GOT3 (cell line): ENCODE measurements at places on chromosomes 1 and 21.

DNA sequence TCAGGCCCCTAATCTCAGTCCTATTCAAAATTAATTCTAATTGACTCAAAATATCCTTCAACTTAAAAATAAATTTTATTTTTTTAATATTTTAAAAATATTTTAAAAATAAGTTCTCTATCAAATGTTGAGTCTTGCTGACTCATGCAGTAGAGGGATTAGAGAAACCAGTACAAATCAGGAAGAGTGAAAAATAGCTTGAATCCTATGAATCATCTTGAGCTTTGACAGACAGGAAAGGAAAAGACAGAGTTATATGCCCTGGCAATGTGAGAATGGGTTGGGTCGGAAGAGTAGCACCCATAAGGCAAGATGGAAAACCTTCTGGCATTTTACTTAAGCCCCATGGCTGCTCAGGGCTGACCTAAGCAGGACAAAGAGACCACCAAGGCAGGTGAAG lies 346.6 kb upstream of the RUNX1 start:
- DNase-seq, result no peak

- DNase-seq, result no peak
These were observed 35.1 kb downstream of the RABGAP1L start for GRCh38 chr1:174194461-174194860.

- no peak for DNase-seq
These were observed 80.1 kb downstream of the CAPZB start for GRCh38 chr1:19405195-19405760.

DNA sequence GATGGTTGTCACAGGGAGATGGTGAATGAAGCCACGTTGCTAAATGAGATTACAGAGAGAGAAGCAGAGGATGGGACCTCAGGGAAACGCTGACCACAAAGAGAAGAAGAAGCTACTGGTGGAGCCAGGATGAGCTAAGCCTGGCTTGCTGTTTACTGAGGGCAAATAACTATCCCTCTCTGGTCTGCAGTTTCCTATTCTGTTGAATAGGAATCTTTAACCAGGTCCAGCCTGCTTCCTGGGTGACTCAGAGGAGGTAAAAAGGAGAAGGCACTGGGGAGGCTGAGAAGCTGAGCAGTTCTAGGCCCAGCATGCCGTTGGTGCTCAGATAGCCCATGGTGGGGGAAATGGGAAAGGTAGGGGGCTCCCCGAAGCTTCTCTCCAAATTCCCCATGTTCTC lies 29.6 kb downstream of the DMBX1 start:
- DNase-seq, result no peak

- DNase-seq, result no peak
These were observed 50.0 kb downstream of the FOXO6 start for GRCh38 chr1:41411229-41411628.

- DNase-seq, result no peak
These were observed at the start of gene ZBTB7B for GRCh38 chr1:155002464-155003226. ZBTB7B (plus strand) TSS chr1:155002802; CDS start chr1:155014661, 11,859 bp downstream.

- no peak for DNase-seq
These were observed 22.7 kb upstream of the EDN2 start for GRCh38 chr1:41507110-41507720.

GRCh38 chr1:228090613-228091081 lies 8.1 kb downstream of the ARF1 start:
- DNase-seq, result no peak

- no peak for DNase-seq
These were observed 19.0 kb upstream of the LUZP1 start for GRCh38 chr1:23187637-23188036.

- no peak for DNase-seq
These were observed 739 bp downstream of the SMG5 start for GRCh38 chr1:156281693-156282478.

GRCh38 chr1:113129529-113130185 lies 56.7 kb downstream of the LRIG2 start:
- no peak for DNase-seq

DNA sequence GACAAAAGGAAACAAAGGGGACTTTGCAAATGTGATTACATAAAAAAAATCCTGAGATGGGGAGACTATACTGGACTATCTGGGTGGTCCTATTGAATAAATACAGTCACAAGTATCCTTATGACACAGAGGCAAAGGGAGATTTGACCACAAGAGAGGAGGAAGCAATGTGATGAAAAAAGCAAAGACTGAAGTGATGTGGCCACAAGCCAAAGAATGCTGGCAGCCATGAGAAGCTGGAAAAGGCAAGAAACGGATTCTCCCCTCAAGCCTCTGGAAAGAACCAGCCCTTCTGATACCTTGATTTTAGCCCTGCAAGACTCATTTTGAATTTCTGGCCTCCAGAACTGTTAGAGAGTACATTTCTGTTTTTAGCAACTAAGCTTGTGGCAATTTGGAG lies 36.4 kb downstream of the OLFML2B start:
- DNase-seq, result no peak

- no peak for DNase-seq
These were observed 7.6 kb upstream of the FNBP1L start for GRCh38 chr1:93440272-93440671.

GRCh38 chr21:44329086-44329889 lies 9.9 kb downstream of the CFAP410 start:
- no peak for DNase-seq

DNA sequence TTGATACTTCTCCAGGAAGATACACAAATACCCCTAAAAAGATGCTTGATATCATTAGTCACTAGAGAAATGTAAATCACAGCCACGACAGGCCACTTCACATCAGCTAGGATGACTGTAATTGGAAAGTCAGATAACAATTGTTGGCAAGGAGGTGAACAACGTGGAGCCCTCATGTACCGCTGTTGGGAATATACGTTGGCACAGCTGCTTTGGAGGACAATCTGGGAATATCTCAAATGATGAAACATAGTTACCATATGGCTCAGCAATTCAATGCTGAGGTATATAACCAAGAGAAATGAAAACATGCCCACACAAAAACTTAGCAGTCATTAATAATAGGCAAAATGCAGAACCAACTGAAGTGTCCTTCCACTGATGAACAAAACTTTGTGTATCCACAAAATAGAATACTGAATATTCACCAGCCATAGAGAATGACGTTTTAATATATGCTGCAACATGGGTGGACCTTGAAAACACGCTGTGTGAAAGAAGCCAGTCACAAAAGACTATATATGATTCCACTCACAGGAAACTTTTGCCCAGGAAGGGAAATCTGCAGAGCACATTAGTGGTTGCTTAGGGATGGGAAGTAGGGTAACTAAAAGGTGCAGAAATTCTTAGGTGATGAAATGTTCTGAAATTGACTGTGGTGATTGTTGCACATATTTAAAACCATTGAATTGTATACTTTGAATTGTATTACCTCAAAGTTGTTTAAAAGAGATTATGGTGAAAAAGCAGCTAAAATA lies 95.4 kb downstream of the AHCTF1 start:
- no peak for DNase-seq

- DNase-seq, result no peak
These were observed 21.2 kb downstream of the LRRC71 start for GRCh38 chr1:156941675-156942074.

- DNase-seq, result no peak
These were observed 50.0 kb downstream of the SLC37A1 start for GRCh38 chr21:42563686-42564085.

GRCh38 chr1:162230096-162230495 lies 146.6 kb downstream of the SPATA46 start:
- no peak for DNase-seq

- no peak for DNase-seq
These were observed 15.4 kb upstream of the SPATC1L start for GRCh38 chr21:46199436-46200373.

DNA sequence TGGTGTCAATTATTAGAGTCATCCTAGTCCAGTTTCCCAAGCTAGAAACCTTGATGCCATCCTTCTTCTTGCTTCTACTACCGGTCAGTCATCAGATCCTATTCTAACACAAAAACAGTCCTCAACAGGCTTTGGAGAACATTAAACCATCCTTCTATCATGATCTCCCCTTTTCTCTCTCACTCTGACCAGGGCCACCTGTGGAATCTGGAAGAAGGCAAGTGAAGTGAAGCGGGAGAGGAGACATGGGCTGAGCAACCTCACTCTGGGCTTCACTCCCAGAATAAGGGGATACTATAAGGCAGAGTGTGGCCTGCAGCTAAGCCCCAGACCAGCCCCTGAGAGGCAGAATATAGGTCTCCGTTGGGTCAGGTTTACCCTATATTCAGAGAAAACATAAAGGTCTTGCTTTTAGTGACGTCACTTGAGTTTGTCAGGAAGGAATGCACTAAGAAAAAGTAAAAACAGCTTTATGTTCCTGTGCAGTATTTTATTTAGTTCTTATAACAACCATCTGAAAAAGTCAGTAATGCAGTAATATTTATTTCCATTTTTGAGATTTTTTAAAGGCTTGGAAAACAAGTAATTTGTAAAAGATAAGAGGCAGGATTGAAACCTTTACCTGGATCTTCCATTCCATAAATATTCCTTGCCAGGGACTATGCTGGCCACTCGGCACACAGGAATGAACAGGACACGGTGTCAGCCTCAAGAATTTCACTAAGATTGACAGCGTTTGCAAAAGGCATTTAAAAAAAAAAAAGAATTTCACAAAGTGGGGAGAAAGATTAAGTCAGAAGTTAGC lies 61.3 kb downstream of the NFASC start:
- no peak for DNase-seq

DNA sequence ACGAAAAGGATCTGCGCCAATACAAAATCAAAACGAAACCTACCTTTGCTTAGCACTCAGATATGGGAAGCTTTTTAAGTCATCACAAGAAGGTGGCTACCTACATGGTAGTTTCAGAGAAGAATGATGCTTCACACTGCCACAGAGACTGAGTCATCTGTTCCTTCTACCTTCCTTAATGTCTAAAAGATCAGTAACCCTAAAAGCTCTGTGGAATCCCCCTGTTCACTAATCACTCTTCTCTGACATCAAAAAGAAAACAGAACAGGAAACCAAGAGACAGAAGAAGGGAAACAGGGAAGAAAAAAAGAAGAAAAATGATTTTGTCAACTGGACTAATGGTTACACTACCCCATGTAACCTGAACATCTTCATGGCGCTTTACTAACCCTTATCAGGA lies 177.2 kb downstream of the SMYD3 start:
- DNase-seq, result no peak

- no peak for DNase-seq
These were observed 37.3 kb upstream of the ARHGEF16 start for GRCh38 chr1:3417082-3417739.

- DNase-seq, result no peak
These were observed 1.5 kb downstream of the LSS start for GRCh38 chr21:46226920-46227599.

DNA sequence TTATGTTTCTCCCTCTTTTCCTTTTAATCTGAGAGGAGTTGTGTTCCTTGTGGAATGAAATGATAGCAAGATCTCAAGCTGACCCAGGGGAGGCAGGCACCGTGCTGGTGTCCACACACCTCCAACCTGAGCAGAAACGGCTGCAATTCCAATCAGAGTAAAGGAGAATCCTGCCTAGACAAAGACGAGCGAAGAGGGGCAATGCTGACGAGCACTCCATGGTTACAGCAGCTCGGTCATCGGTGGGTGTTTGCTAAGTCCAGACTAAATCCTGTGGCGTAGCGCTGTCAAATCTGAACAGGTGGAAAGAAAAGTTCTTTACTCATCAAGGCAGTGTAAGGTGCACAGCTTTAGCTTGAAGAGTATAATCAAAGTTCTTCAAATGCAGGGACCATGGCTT lies 74.8 kb downstream of the PLD5 start:
- no peak for DNase-seq

DNA sequence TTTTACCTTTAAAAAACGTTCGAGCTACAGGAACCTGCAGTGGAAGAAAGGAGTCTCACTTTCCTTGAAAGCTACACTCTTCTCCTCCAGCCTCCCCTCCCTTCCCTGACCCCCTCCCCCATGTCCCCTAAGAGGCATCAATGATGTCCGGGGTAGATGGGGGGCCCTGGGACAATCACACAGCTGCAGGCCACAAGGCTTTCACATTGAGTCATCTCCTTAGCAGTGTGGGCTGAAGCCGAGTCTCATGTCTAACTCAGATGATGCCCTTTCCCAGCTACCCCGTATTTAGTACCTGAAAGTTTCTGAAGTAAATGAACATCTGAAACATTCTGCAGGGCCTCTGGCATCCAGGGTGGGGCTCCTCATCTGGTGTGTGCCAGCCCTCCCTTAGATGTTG lies 6.3 kb upstream of the GPR25 start:
- no peak for DNase-seq

GRCh38 chr1:184161071-184161698 lies 109.7 kb downstream of the TSEN15 start:
- DNase-seq, result no peak

GRCh38 chr1:38046333-38046883 lies at the start of gene POU3F1:
POU3F1 (minus strand) TSS chr1:38046793; CDS start chr1:38046743, 50 bp downstream.
- no peak for DNase-seq

- no peak for DNase-seq
These were observed 140.0 kb downstream of the OMA1 start for GRCh38 chr1:58406301-58407071.

GRCh38 chr1:19441048-19441780 lies 44.1 kb downstream of the CAPZB start:
- no peak for DNase-seq

- no peak for DNase-seq
These were observed 50.6 kb downstream of the L1TD1 start for GRCh38 chr1:62245201-62245600.

DNA sequence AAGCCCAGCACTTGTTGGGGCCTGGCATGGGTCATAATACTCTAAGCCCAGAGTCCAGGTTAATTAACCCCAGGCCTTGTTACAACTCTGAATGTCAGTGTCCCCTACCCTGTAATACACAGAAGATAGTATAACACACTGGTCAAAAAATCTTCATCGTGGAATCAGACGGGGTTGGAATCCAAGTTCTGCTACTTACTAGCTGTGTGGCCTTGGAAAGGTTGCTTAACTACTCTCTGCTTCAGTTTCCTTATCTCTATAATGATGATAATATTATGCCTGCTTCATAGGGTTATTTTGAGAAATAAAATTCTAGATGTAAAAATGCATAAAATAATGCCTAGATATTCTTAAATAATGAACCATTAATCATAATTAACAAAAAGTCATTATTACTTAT lies 77.8 kb upstream of the CTTNBP2NL start:
- no peak for DNase-seq
